ENCODE measurements at places on chromosomes 12 and 14.
A peak's percentile ranks its signal among the peaks of the same experiment; 100 is the strongest.

- no peak for DNase-seq
These were observed 169.9 kb upstream of the LHX5 start for GRCh38 chr12:113641426-113642030.

DNA sequence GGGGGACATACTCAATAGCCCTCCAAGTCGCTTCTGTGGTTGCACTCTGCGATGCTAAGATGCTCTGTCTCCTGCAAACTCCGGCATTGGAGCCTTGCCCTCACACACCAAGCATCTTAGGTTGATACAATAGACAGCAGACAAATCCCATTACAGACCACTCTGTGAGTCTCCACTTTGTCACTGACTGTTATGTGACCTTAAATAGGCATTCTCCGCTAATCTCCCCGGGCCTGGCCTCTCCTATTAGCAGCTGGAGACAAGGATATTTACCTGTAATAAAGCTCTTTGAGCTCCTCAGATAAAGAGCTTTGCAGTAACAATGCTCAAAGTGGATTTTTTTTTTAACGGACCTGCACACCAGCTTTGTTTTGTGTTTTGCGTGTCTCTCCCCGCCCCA, 479.7 kb upstream of the TBX3 start:
- DNase-seq, result no peak

- no peak for DNase-seq
These were observed 11.3 kb downstream of the RAB15 start for GRCh38 chr14:64960762-64961276.

DNA sequence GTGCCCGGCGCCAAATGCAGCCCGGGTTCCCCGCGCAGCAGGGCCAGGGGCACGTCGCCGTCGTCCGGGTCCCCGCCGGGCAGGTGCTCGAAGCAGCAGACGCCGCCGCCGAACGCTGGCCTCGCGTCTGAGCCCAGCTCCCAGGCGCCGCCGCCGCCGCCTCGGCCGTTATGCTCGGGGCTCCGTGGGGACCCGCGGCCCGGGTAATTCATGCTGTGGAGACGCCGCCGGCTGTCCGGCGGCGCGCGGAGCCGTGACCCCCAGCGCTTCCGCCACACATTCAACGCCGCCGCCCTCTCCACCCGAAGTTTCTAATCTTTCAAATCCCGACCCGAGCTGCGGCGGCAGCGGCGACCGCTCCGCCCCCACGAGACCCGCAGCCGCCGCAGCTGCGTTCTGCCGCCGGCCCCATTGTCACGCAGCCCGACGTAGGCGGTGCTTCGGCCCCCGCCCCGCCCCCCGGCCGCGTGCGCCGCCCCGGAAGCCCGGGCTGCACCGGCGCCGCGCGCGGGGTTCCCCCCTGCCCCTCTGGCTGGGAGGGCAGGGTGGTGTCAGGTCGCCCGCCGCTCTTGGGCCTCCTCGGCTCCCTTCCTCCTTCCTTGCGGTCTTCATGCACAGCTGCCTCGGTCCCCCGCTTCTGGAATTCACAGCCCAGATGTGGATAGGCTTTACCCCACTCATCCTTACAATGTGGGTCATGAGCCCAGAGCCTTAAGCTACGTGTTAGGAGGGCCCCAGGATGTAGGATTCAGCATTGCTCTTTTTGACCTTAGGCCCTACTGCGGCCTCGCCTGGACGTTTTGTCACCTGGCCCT, at the start of gene DDHD1:
DDHD1 (minus strand) TSS at position 437 of the 815 bp plus-strand sequence; CDS start at position 212, 225 bp downstream.
- DNase-seq, result peak; percentile 49

DNA sequence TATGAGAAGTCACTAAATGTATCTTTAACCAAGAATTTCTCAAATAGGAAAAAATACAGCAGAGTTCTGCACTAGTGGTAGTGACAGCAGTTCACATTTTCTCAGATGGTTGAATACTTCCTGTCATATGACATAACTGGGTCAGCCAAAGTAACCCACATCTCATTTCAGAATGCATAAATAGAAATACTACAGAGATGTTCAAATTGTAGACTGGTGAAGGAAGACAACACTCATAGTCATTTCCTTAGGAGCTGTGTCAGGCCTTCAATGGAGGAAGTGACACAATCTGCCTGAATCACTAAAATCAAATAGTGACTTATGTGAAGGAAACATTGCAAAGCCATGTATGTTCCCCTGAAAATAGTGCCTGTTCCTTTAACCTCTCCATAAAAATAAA, 32.4 kb downstream of the FERMT2 start:
- no peak for DNase-seq

- no peak for DNase-seq
These were observed 740.2 kb upstream of the NOVA1 start for GRCh38 chr14:27338012-27338411.

DNA sequence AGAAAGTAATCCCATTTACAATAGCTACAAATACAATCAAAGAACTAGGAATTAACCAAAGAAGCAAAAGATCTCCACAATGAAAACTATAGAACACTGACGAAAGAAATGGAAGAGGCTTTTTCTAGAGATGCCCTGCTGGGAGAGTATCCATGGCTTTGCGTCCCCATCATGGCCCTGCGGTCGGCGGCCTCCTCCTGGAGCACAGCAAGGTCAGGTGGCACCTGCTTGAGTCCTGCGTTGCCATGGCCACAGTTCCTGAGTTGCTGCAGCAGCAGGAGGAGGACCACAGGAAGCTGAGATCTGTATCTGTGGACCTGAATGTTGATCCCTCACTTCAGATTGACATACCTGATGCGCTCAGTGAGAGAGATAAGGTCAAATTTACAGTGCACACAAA, 143.5 kb downstream of the SLC5A8 start:
- no peak for DNase-seq

DNA sequence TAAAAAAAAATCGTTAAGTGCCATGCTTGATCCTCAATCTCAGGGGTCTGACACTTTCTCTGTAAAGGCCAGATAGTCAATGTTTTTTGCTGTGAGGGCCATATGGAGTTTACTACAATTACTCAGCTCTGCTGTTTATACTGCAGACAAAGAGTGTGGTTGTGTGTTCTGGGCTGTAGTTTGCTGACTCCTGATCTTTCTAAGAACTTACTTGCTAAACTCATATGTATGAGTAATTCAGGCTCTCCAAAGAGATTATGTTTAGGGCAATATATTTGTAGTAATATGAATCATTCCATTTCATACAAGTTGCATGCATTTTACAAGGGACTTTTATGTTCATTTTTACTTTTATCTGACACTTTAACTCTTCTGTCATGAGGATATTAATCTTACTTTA, 188.2 kb downstream of the TMTC2 start:
- DNase-seq, result no peak

- no peak for DNase-seq
These were observed 220.2 kb upstream of the BTG1 start for GRCh38 chr12:92365836-92366235.

DNA sequence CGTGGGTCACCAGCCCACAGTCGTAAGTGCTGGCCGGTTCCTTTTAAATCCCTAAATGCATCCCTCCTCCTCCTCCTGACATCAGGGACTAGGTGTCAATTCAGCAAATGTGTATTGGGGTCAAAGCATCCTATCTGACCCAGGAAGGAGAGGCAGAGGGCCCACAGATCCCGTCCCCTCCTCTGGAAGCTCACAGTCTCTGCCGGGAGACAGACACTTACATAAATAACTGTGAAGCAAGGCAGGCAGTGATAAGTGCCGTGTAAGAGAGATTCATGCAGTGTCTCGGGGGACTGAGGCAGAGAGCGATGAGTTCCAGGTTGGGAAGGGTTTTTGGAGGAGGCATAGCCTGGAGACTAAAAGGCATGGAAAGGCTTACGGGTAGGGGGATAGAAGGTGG, 44.1 kb downstream of the HRK start:
- no peak for DNase-seq

- no peak for DNase-seq
These were observed 53.4 kb upstream of the MMP17 start for GRCh38 chr12:131774576-131775391.

DNA sequence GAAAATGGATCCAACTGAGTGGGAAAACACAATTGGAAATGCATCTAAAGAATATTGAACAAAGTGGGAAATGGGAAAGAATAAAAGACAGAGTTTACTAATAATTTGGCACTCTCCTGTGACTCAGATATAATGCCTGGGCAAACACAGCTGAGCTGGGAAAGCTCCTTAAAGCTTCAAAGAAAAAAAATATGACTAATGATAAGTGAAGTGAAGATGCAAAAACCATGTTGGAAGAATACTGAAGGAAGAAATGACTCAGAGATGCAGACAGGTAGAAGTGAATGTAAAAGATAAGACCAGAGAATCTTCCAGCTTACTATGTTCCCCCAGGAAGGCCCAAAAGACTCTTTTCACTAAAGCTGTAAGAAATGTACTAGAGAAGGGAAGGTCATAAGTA, 62.4 kb upstream of the FOXG1 start:
- no peak for DNase-seq

GRCh38 chr12:52521175-52521567, 977 bp upstream of the KRT5 start:
- DNase-seq, result no peak

GRCh38 chr12:133135747-133136146, 5.3 kb downstream of the ZNF10 start:
- DNase-seq, result no peak

GRCh38 chr12:68510397-68510796, 100.3 kb upstream of the RAP1B start:
- no peak for DNase-seq

- no peak for DNase-seq
These were observed 163.4 kb downstream of the RAD51B start for GRCh38 chr14:67982711-67983608.

DNA sequence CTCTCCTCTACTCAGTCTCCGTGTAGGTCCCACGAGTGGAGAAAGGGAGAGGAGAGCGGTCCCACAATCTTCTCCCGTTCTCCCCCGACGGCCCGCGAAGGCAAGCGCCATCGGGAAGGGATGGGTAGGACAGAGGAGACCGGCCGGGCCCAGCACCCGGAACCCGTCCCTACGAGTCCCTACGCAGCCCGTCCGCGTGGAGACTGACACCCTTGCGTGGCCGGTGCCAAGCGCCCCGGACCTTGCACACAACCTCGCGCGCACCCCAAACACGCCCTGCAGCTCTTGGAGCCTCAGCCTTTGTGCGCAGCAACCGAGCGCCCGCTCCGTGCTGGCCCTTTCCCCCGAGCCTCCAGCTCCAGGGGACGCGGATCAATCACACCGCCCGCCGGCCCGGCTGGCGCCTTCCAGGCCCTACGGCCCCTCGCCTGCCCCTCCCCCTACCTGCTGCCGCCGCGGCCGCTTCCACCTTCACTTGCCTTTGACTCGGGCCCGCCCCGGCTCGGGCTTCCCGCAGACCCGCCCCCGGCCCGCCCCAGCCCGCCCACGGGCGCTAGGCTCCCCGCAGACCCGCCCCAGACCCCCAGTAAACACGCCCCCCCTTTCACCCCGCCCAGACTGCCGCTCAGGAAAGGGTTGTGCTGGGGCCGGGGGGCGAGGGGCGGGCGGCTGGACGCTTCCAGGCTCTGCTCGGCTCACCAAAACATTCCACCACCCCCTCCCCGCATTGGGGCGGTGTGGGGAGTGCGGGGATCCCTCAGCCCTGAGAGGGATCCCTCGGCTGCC, at the start of gene NDRG2:
NDRG2 (minus strand) TSS at position 477 of the 786 bp plus-strand sequence. CDS start 1,746 bp downstream, outside the sequence.
- DNase-seq, result no peak

GRCh38 chr14:81245771-81246170, 25.0 kb upstream of the GTF2A1 start:
- no peak for DNase-seq

DNA sequence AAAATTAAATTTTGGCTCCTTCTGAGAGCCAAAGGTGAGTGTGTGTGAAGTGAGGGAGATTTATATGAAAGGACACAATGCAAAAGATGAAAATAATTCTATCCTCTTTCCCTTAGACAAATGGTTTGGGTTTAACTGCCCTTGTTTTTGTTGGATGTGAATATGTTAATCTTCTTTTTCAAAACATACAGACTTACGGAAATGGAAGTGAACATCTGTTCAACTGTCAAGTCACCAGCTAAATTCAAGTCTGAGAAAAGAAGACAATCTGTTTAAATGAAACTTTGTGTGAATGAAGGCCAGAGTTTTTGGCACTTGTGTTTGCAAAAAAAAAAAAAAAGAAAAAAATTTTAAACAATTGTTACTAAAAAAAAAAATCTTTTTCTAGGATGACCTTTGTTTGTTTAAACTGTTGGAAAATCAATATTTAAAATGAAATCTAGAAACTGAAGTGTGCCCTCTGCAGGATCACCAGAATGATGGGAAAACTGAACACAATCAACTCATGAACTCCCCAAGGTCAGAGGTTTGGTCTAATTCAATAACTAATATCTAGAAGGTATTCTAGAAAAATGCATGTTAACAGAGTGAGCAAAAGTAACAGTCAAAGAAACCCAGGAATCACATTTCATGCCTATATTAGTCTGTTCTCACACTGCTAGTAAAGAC, 448.8 kb downstream of the FLRT2 start:
- no peak for DNase-seq

GRCh38 chr12:43578782-43579181, 26.8 kb upstream of the ADAMTS20 start:
- DNase-seq, result no peak

DNA sequence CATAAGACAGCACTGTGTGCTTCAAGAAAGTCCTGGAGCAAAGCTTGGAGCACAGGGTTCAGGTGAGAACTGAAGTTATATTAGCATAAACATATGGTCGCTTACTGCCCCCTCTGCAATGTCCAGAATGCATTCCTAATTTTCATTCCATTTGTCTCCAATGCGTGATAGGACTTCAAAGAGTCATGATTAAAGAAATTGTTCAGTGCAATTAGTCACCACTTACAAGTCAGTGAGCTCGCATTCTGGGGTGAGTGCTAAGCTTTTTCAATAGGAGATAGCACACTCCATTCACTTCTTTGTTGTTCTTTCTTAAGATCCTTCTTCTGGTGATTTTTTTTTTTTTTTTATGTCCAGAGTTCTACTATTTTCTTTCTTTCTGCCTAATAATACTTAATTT, 398.4 kb downstream of the SYT1 start:
- no peak for DNase-seq

DNA sequence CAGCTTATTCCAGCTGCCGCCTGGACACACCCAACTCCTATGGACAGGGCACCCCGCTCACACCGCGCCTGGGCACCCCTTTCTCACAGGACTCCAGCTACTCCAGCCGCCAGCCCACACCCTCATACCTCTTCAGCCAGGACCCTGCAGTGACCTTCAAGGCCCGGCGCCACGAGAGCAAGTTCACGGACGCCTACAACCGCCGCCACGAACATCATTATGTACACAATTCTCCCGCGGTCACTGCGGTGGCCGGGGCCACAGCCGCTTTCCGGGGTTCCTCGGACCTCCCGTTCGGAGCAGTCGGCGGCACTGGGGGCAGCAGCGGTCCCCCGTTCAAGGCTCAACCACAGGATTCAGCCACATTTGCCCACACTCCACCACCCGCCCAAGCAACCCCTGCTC, 5.9 kb downstream of the SETD1B start:
- no peak for DNase-seq

GRCh38 chr14:59275668-59276067, 87.2 kb downstream of the DAAM1 start:
- no peak for DNase-seq

- no peak for DNase-seq
These were observed 13.3 kb downstream of the DICER1 start for GRCh38 chr14:95143808-95144620.
